Stimulated activated naive CD4-positive, alpha-beta T cell treated with Interleukin-2 at 50 U/mL for 16 hours (primary cell): ENCODE measurements at places on chromosomes 1 and 21.

DNA sequence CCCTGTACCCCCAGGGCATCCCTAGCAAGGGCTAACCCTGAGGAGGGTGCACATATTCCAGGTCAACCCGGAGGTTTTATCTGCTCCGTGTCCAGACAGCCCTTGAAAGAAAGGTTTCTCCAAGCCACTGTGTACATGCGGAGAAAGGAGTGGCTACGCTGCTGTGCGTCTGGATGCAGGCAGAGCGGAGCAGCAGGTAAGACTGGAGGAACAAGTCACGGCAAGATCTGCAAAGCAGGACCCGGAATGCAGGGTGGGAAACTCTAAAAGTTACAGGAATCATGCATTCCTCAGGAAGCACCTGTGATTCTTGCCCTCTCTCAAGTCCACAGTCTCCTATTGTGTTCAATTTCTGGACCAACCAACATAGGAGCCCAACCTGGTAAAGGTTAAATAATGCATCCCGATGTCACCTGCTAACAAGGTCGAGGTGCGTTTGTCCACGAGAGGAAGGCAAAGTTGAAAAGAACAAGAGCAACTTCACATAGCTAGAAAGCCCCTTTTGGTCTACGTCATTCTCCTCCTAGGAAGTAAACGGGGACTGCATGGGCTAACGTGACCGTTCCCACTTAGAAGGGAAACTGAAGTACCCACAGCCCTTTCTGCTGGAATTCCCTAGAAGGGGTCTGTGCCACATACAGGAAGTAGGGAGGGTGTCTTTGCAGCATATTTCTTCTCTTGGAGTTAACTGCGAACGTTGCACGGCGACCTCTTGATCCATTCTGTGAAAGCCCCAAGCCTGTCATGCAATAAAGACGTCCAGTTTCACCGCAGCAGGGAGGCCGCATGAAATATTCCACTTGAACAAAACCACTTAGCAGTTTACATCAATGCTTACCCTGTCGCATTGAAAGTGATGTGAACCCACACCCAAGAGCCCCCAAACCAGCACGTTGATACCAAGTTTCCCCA is 5.8 kb downstream of the TIAM1 start:
- no peak for DNase-seq

DNA sequence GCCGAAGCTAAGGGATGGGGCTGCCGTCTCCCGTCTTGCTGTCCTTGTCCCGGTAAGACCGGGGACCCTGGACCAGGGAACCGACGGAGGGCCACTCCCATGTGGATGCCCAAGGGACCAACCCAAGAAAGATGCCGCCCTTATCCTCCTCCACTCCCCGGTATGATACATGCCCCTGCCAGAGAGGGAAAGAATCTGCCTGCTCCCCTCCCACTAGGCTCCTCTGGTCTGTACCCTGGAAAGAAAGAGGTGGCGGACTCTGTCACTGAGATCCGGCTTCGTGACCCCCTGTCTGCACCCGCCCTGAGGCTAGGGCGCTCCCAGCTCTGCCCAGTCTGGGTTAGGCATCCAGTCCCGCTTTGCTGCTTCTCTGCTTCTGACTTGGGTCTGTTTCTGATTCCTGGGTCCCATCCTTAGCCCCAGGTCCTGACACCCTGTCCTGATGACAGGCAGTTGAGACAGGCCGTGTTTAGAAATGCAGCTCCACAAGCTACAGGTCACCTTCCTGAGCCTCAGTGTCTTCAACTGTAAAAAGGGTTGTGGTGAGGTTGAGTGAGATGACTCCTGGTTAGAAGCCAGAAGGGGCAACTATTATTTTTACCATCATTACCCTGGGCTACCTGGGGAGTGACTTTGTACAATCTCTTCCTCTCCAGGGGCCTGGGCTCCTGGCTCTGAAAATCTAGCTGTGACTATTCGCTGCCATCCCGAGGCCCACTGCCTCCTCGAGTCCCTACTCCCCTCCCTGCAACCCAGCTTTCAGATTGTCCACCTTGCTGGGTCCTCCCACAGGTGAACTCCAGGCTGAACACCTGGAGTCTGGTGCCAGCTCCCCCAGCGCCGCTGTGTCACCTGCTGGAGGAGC is 3.7 kb downstream of the MATN1 start:
- no peak for DNase-seq

DNA sequence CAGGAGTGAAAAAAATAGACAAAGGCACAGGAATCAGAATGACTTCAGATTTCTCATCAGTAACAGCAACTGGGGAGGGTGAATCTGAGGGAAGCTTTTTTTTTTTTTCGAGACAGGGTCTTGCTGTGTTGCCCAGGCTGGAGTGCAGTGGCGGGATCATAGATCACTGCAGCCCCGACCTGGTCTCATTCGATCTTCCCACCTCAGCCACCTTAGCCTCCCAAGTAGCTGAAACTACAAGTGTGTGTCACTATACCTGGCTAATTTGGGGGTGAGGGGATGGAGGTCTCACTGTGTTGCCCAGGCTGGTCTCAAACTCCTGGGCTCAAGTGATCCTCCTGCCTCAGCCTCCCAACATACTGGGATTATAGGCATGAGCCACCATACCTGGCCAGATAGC is 10.7 kb downstream of the ARMH1 start:
- no peak for DNase-seq

GRCh38 chr1:94501935-94502334 is 39.6 kb downstream of the F3 start:
- no peak for DNase-seq
